ENCODE measurements at places on chromosomes 7 and 10.

DNA sequence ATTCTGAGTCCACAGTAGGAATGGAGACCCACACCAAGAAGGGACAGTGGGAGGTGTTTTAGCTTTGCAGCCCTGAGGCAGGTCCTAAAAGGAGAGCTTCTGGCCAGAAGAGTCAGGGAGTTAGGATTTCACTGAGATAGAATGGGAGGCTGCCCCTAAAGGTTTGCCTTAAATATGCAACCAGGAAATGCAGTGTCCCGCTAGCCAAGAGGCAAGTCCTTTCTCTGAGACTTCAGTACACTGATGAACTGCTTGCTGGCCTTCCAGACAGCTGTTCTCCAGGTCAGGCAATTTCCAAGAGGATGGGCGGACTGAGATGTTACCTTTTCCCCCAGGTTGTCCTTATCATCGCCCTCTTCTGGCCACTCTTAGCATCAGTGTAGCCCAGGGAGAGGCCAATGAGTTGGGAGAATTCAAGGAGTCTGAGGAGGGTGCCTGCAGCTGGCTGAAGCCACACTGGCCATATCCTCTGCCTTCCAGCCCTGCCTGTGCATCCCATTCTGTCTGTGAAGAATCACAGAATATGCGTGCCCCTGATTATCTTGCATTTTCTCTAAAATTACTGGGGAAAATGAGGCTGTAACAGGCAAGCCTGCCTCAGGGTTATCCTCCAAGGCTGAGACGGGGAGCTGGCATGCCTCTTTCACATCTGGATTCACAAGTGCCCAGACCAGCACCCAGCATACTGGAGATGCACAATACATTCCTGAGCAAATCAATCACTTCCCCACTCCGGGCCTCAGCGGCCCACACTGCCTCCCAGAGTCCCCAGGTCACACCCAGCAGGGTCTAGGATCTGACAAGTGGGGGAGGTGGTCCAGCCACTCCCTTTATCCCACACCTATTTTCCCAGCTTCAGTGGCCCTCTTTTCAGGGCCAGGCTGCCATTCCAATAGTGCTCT is 2.4 kb downstream of the TLL2 start:
- no peak for DNase-seq

- no peak for DNase-seq
Observed at GRCh38 chr7:15648461-15648961, 38.0 kb downstream of the MEOX2 start.

GRCh38 chr10:69740126-69740525 is 61.6 kb upstream of the COL13A1 start:
- DNase-seq, result no peak

GRCh38 chr10:121926157-121926556 is 1.7 kb downstream of the ATE1 start:
- DNase-seq, result no peak

DNA sequence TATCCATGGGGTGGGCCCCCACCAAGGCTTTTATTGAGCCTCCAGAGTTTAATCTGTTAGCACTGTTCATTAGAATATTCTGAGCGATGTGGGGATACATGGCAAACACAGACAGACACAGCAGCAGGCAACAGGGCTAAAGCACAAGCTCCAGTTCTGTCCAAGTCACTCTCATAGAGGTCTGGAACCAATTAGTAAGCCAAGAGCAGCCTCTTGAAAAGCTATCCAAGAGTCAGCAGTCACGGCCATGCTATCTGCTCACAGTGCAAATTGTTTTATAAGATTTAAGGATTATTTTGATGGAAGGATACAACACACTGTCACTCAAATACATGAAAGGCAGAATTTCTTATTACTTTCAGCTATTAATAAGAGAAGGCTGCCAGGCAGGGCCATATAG is 86.4 kb upstream of the DGKB start:
- no peak for DNase-seq

DNA sequence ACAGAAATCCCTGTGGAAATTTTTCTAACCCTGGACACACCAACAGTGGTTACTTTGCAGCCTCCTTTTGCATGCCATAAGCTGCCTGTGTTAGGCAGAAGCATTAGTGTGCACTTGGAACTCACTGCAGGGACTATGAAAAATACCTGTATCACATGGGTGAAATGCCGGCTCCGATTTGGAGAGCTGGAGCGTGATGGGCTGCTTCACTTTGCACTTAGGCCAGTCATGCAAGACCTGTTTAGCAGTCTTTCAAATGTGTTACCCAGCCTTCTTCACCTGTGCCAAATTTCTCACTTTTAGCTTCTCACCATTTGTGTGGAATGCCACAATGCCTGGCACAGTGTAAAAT is 11.3 kb downstream of the NCOA4 start:
- no peak for DNase-seq

GRCh38 chr10:28254290-28254985 is 48.4 kb downstream of the MPP7 start:
- no peak for DNase-seq

DNA sequence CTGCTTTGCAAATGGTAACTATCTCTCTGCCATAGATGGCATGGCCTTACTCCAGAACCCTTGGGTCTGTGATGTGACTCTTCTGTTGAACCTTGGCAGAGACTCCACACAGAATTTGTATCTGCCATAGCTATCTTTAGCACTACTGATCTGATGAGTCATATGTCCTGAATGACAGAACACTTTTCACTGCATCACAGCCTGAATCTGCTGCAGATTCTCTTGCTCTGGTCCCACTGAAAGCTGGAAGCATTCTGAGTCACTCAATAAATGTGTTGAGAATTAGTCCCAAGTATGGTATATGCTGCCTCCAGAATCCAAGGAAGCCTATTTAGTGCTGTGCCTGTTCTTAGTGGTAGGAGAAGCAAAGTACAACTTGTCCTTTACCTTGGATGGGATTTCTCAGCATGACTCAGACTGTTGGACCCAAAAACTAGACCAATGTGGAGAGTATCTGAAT is 39.5 kb upstream of the ANKRD1 start:
- DNase-seq, result peak; percentile 15

- no peak for DNase-seq
Observed at GRCh38 chr10:77422491-77423338, 214.9 kb downstream of the KCNMA1 start.

GRCh38 chr7:155631155-155631554 is 13.3 kb upstream of the RBM33 start:
- DNase-seq, result no peak

DNA sequence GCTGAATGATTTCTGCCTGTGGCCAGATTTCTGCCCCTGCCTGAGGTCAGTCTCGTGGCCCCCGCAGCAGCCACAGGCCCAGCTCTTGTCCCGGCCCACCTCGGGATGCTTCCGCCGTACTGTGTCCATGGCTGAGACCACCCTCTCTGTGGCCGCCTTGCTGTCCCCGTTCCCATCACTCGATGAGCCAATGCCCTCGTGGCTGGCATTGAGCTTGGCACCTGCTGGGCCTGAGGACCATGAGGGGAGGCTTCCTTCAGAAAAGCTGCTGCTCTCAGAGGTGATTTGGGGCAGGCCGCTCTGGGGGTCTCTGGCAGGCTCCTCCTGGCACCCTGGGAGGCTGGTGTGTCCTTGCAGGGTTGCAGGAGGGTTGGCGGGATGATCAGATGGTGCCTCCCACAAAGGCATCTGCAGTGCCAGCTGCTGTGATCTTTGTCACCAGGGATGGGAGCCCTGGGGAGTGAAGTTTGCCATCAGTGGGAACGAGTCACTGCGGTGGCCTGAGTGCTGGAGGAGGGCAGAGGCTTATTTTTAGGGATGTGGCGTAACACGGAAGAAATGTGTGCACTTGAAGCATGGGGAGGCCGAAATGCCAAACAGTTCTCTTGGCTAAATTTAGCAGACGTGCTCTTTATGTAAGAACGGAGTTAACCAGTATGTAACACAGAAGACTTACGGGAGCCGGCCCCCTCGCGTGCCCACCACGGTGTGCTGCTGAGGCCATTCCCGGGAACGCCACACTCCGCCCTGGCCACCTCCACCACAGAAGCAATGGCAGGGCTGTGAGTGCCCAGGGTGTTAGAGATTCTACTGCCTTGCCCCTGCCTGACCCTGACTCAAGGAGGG is 47.7 kb downstream of the VIPR2 start:
- no peak for DNase-seq

GRCh38 chr7:5214641-5215040 is 24.6 kb downstream of the WIPI2 start:
- no peak for DNase-seq

All from MM.1S (cell line).